CMK (cell line): ENCODE measurements at places on chromosomes 7 and 10.

- no peak for DNase-seq
Measured at GRCh38 chr10:20502903-20503585, 394.1 kb downstream of the NEBL start.

DNA sequence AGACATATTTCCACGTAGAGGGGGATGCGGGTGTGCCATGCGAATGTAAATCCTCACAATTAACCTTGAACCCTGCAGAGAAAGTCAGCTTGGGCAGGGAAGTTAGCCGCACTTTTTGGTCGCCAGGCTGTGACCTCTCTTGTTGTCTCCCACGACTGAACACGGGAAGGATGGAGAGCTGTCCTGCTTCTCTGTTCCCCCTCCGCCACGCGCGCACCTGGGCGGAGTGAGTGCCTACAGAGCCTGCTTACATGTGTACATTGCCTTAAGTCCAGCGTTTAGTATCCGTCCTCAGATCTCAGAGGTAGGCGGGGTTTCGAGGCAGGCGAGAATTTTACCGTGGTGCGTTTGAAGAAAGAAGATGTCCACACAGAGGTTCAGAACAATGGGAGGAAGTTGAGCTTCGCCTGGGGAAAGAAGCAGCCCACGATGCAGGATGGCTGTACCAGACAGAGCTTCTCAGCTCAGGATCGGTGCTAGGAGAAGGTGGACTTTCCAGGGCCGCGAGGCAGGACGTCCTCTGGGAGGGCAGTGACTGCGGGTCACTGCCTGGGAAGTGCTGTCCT, 482 bp upstream of the ERCC6 start:
- peak; percentile 20 for DNase-seq

GRCh38 chr7:134084488-134085144, 42.5 kb upstream of the LRGUK start:
- DNase-seq = no peak

GRCh38 chr7:129295015-129295423, 70.2 kb downstream of the AHCYL2 start:
- DNase-seq = no peak

DNA sequence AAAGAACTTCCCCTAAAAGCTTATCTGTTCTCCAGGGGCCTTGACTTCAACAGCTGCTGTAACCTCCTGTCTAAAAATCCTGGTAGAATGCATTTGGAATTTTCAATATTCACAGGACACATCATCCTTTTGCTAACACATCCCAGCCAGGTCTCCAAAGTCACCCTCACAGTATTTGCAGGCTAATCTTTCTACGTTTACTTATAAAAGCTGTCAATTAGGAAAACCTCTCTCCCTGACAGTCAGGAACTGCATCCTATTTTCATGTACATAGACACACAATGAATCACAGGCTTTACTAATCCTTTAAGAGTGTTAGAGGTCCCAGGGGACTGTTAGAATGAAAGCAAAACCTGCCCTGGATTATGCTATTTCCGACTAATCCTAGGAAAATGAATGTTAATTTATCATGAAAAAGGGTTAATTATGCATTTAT, 102.2 kb downstream of the GFRA1 start:
- no peak for DNase-seq

DNA sequence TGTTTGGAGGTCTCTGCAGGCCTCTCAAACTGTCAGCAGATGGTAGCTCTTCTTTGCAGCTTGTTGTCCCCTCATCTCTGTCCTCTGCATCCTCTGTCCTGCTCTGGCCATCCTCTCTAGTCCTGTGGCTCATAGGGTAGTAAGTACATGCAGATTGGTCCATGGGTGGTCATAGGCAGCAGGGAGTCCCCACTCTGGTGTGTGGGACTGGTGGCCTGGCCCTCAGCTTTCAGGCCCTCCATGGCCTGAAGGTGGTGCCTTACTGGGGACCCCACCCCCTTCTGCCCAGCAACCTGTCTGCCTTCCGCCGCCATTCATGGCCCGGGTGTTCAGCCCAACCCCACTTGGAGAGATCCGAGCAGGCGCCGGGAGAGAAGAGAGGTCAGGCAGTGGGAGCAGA, 12.8 kb upstream of the TCTN3 start:
- no peak for DNase-seq

- DNase-seq = no peak
Measured at GRCh38 chr10:66842867-66843266, 83.0 kb upstream of the LRRTM3 start.

DNA sequence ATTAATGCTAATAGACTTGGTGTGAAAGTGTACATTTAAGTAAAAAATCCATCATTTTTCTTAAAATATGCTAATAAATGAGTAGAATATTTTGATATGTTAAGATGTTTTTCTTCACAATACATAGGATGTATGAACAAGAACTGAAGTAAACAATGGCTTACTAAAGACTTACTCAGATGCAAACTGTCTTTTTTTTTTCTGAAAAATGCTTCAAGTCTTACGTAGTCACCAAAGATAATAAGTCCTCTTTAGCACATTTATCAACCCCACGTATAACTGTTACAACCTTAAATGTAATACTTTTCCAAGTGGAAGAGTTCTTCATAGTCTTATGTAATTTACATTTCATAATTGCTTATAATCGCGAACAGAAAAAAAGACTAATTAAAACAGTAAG, 54.8 kb downstream of the MDFIC start:
- no peak for DNase-seq

DNA sequence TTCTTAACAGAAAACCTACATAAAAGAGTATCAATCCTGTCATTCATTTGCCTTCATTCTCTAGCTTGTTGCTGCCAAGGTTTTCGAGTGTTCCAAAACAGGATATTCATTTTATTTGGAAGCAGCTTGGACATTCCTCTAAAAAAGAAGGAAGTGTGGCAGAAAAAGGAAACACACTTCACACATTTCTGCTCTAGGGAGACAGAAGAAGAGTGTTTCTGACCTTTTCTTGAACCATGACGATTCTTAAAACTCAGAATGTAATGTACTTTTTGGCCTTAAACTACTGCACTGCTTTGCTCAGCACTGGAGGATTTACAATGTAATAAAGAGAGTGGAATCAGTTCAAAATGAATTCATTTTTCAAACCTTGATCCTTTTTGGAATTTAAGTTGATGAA, 81.3 kb downstream of the SEMA3A start:
- no peak for DNase-seq

DNA sequence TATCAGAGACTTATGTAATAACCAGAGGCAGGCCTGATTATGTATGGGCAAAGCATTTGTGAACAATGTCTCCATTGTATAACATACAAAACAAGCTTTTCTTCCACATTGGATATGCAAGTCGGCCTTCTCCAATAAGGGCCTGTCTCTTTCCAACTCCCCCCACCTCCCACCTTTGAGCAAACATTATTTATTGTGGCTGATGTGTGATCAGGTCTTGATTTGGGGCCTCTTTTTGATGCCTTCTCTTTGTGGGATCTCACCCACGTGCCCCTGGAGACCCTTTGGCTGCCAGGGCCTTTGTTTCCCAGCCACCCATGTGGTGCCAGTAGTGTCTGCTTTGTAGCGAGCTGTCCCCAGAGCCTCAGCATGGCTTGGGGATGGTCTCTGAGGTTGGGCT, 53.0 kb downstream of the TCF7L2 start:
- no peak for DNase-seq

- DNase-seq = no peak
Measured at GRCh38 chr7:120404042-120404441, 131.1 kb downstream of the KCND2 start.

- DNase-seq = no peak
Measured at GRCh38 chr7:55513868-55514267, 58.4 kb downstream of the VOPP1 start.

- DNase-seq = peak; percentile 52
Measured at GRCh38 chr7:74226633-74227032, 16.8 kb downstream of the LAT2 start.

DNA sequence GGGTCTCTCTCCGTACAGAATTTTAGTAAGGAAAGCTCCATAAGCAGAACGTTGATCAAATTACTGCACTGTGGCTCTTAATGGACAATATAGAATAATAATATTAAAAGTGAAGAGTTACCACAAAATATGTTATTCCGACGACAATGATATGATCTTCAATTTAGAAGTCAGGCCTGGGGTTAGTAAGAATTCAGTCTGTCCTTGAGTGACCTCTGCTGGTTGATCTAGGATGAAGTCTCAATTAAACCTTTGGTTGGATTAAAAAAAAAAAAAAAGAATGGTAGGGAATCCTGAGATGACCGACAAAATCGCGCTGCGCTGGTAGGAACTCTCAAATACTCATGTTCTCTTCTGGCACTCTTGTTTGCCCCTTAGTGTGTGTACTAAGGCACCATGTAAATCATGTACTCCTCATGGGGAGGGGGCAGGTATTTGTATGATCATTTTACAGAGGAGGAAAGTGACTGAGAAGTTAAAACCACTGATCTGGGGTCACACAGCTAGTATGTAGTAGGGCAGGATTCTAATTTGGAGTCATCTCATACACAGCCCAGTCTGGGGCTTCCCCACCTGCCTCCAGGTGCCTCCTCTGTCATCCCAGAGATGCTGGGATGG, 161.3 kb upstream of the NPVF start:
- DNase-seq = no peak

DNA sequence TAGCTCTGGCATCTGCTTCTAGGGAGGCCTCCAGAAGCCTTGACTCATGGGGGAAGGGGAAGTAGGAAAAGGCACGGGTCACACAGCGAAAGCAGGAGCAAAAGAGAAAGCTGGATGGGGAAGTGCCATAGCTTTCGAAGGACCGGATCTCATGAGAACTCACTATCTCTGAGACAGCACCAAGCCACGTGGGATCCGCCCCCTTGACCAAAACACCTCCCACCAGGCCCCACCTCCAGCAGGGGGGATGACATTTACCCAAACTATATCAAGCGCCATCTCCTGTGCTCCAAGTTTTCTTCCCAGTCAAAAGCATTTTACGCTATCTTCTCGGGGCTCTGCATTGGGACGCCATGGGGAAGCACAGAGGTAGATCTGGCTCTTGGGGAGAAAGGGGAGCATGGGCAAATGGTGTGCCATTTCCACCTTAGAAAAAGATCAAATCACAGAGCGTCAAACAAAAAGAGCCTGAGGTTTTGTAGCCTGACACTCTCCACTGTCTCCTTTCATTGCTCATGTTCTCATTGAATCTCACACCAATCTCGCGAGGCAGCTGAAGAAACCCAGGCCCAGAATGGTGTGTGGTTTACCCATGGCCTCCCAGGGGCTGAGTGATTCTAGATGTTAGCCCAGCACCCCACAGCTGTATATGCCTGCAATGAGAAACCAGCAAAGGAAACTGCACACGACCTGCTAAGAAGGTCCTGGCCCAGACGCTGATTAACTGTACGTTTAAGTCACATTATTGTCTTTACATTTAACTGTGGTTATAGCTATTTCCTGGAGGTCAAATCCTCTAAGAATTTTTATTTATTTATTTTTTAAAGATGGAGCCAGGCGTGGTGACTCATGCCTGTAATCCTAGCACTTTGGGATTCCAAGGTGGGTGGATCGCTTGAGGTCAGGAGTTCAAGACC, 8.1 kb upstream of the OLAH start:
- DNase-seq = peak; percentile 9

DNA sequence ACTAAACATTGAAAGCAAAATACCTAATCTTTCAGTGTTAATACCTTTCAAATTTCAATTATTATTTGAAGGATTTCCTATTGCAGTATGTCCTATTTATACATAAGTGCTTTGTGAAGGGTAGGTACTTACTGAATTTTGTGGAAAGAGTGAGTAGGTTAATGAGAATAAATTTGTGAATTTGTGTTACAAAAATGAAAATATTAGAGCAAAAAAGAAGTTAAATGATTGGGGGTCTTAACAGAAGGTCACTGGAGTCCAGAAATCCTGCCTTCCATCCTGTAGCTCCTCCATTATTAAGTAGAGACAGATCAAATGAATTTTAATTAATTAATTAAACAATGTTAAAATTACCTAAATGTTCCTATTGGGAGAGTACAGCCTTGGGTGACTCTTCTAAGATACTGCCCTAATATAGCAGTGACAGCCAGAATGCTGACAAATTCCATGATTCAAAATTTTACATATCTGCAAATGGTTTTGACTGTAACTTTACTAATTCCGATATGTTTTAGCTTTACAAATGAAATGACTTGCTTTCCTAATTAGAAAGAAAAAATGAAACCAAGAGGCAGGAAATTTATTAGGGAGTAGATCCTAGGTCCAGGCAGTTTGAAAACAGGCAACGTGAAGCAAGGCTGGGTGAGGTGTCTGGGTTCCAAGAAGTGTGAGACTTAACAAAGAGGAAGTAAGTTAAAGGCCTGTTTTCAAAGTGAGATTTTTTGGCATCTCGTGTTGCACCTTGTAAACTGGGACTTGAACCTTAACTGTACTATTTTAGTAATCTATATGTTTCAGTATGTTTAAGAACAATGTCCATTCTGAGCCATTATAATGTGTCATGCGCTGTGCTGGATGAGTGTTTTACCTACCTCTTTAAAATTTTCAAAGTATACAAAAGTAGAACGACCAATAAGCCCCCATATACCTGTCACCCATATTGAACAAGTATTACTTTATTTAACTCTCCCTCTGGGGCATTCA, 1.5 kb downstream of the PIK3CG start:
- no peak for DNase-seq

DNA sequence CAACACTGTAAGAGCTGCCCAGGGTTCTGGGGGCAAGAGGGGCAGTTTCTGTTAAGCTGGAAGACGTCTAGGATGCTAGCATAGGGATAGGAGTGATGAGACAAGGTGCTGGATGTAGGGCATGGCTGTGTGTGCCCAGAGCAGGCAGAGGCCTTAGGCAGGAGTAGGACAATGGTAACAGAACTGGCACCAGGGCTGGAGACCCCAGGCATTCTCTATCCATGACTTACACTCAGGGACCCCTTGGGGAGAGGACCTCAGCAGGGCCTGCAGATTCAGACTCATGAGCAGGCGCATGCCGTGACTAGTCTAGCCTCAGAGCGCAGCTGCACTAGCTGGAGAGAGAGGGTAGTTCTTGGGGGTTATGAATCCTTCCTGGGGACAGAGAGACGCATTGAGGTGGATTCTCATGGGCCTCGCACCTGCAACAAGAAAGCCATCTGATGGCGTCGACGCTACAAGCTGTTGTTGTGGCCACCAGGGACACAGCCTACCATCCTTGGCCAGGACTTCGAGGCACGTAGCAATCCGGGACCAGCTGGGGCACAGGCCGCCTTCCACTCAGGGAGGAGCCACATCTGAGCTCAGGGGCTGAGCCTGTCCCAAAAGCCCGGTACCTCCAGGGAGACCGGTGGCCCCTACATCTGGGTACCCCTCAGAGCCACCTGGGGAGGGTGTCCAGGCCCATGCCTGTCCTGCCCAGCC, 474.1 kb downstream of the PTPRN2 start:
- no peak for DNase-seq

DNA sequence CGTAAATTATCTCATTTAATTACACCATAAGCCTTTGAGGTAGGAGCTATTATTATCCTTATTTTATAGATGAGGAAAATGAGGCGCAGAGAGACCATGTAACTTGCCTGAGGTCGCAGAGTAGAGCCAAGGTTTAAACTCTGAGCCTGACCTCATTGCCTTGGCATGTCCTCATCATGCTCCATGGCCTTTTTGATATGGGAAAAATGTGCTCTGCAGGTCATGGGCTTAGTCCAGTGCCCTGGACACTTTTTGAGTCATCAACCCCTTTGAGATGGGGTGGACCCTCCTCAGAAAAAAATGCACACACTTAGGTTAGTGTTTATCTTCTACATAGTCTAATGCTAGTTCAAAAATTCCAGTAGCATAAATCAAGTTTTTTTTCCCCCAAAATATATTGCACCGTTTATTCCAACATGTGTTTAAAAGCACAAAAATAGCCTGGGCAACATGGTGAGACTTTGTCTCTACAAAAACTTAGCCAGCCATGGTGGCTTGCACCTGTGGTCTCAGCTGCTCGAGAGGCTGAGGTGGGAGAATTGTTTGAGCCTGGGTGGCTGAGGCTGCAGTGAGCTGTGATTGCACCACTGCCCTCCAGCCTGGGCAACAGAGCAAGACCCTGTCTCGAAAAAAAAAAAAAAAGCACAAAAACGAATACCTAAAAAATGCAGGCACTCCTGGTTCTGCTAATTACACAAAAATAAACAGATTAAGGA, 28.6 kb upstream of the TMEM178B start:
- DNase-seq = no peak
